ENCODE measurements at places on chromosomes 1 and 21.

- no peak for DNase-seq
Observed at GRCh38 chr1:19776287-19776686, 23.4 kb downstream of the TMCO4 start.

DNA sequence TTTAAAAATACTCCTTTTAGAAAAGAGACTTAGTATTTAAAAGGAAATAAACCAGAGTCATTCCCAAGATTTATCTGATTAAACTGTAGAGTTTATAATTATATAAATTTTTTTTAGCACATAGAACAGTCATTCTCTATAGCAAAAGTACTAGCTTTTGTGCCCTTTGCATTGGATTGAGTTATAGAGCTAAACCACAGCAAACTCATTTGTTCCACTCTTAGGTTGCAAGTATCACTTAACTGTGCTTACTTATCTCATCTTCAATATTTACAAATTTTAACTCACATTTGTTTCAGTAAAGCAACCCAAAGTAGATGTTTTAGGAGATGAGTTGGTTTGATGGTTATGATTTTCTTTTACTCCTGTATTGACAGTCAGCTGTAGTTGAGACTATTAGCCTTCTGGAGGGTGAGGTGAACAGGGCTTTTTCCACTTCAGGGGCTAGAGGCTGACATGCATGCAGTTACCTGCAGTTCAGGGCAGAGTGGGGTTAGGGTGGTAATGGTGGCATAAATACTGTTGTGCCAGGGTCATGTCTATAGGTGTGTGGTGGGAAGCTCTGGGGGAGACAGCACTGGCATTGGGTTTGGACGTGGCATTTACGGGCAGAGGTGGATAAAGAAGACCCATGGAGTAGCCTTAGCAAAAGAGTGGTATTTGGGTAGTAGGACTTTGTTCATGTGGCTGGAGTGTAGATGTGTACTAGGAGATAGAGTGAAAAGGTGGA is 42.1 kb downstream of the DYRK1A start:
- DNase-seq, result no peak

DNA sequence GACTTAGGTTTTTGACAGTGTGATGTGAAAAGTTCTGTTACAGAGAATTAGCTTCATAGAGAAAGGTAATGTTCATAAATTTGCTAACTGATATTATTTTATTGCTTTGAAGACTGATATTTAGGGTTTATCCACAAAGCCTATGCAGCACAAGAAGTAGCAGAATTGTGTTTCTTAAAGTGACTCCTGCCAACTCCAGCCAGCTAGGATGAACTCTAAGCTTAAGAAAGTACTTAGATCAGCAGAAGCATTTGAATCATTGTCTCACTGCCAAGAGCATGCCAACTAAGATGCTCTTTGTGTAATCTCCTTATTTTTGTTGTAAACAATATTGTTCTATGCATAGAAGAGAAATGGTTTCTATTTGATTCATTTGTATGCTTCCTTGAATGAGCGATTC is 589.4 kb upstream of the ADGRL4 start:
- DNase-seq, result no peak

GRCh38 chr1:153939476-153939875 is 7.0 kb downstream of the DENND4B start:
- DNase-seq, result no peak

DNA sequence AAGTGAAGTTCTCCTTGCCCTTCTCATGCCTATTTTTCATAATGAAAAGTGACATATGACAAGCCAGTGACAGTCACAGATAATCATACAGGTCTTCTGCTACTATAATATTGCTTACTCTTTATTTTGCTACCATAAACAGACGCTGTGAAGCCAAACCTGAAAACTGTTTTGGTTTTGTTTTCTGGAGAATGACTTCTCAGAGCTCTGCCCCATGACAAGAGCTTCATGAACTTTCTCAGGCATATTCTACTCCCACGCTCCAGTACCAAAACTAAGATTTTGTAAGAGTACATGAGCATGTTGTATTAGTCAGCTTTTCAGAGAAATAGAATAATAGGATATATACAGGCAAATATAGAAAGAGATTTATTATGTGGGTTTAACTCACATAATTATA is 64.3 kb upstream of the VTCN1 start:
- DNase-seq, result no peak

- DNase-seq, result no peak
Observed at GRCh38 chr1:233025567-233025966, 75.2 kb downstream of the NTPCR start.
